ENCODE measurements at places on chromosomes 4 and X.

DNA sequence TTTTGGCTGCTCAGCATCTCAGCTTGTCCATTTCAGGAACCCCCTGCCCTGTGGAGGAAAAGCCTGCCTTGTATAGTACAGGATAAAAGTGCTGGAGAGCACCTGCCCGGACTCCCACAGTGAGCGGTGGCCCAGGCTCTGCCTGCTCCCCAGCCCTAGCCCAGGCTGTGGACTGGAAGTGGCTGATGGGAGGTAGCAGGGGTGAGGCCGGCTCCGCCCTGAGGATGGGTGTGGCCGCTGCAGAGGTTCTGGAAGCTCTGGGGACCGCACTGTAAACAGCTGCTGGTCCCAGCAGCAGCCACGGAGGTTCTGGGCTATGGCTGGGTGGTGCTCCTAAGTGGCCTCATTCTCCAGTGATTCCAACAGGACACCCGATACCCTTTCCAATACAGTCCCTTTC, 56.6 kb upstream of the HELT start:
- no peak for DNase-seq

- DNase-seq: no peak
Observed at GRCh38 chr4:74014332-74014731, 15.9 kb upstream of the CXCL5 start.

GRCh38 chr4:187433141-187433540, 562.4 kb upstream of the ZFP42 start:
- no peak for DNase-seq

- no peak for DNase-seq
Observed at GRCh38 chrX:29662759-29663503, 552.4 kb upstream of the MAGEB2 start.

- DNase-seq: no peak
Observed at GRCh38 chr4:38730493-38730829, 52.3 kb downstream of the TLR10 start.

DNA sequence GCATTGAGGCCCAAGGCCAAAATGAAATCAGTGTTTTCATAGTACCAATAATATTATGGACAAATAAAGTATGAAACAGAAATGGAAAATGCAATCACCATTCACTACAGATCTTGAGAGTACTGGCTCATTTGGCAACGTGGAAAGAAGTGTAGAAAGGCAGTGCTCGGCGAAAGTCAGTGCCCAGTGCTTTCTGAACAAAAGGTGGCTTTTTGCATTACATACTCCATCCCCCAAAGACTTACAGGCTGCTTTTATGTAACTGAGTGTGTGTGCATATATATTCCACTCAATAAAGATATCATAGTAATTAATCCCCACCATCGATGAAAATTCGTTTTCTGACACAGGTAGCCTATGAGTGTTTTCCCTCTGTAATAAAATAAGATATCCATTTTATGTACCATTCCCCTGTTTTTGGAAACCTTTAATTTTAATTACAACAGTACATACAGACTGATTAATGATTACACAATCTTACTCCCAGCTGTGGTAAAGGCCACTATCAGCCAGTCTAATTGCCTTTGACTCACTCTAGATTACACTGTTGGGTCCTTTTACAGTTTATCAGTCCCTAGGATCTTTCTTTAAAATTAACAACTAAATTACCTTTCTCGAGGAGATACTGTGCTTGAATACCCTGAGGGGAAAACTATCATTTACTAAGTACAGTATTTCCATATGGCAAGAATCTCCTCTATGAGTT, 65.9 kb downstream of the MAD2L1 start:
- DNase-seq: no peak

DNA sequence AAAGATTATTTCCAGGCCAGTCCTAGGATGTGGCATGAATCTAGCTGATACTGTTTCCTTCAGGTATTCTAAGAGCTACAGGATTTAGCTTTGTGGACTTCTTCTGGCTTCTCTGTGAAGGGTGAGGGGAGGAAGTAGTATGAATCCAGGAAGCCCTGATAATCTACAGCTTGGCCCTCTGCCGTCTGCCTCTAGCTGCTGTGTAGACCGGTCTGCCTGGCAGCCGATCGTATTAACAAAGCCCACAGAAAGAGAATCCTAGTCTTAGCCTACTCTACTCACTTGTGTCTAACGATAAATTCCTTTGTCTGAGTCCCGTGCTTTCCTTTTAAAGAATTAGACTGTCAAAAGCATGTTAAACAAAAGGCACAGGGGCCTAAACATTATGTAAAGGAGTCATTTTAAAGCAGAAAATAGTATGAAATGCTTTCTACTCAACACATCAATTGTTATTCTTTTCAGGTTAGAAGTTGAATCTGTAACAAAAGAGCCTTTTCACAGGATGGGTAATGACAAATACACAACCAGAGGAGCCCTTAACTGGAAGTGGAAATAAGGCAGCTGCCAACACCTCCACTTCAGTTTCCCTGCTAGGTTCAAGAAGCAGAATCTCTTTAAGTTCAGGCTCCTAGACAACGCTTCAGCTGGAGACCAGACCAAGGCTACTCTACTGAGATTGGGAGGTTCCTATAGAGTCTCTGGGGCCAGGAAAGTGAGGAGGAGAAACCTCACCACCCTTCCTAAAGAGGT, 48.9 kb upstream of the UCP1 start:
- no peak for DNase-seq

DNA sequence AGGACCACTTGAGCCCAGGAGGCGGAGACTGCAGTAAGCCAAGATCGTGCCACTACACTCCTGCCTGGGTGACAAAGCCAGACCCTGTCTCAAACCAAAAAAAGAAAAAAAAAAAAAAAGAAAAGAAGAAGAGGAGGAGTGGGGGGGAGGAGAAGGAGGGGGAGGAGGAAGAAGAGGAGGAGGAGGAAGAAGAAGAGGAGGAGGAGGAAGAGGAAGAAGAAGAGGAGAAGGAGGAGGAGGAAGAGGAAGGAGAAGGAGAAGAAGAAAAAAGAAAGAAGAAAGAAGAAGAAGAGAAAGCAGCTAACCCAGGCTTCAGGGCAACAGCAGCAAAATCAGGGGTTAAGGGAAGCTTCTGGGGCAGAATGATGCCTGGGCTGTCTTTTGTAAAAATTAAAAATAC, 27.5 kb downstream of the VMA21 start:
- DNase-seq: no peak

- DNase-seq: no peak
Observed at GRCh38 chr4:107635735-107636134, 84.3 kb downstream of the PAPSS1 start.

DNA sequence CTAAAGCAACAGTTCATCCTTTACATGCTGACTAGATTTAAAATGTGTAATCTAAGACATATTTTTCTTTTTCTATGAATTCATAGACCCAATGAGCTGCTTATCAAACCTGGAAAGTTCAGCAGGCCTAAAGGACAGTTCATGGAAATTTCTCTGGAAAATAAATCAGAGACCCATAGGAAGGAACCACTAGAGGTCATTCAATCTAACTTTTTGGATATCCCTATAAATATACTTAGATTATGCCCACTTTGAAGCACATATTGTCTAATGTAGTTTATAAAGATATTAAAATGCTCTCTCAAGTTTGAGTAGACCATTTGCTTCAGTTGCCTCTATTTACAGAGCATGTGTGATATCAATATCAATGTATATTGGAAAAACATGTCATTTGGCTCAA, 473.0 kb downstream of the FAT4 start:
- no peak for DNase-seq

GRCh38 chr4:85979276-85979675, 380.6 kb downstream of the MAPK10 start:
- DNase-seq: no peak

DNA sequence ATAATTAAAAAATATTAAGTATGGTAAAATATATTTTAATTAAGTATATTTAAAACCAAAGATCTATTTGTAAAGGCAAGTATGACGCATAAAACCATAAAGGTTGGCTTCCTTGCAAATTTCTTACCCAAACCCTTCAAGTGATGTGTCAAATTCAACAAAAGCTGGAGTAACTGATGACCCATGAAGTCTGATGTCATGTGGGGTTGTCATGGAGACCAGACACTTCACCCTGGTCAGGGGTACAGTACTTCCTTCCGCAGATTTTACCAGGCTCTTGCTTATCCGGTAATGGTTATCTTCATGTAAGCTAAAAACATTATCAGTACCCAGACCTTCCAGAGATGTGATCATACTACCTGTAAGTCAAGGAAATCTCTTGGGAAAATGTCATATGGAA, 170.1 kb downstream of the WDFY3 start:
- no peak for DNase-seq

GRCh38 chr4:15340902-15341732, 86.7 kb upstream of the C1QTNF7 start:
- DNase-seq: no peak

- DNase-seq: no peak
Observed at GRCh38 chrX:6292599-6292998, 63.9 kb upstream of the NLGN4X start.

GRCh38 chr4:184237612-184238011, 19.9 kb upstream of the ENPP6 start:
- no peak for DNase-seq

GRCh38 chr4:115110191-115111181, 2.9 kb downstream of the NDST4 start:
- DNase-seq: no peak

DNA sequence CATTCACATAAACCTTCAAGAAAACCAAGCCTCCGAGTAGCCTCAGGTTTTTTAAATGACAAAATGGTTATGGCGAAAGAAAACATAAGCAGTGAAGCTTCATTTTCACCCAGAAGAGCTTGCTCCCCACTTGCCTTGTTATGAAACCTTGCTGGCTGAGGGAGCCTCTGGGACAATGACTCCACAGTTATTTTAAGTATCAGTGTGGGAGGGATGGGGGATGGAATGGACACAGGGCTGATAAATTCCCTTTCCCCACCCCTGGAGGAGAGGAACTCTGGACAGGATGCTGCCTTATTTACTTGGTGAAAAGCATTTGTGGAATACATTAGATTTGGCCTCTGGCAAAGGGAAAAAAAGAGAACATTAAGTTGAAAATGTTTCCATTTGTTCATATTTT, 220.7 kb upstream of the CNKSR2 start:
- DNase-seq: peak; percentile 36

DNA sequence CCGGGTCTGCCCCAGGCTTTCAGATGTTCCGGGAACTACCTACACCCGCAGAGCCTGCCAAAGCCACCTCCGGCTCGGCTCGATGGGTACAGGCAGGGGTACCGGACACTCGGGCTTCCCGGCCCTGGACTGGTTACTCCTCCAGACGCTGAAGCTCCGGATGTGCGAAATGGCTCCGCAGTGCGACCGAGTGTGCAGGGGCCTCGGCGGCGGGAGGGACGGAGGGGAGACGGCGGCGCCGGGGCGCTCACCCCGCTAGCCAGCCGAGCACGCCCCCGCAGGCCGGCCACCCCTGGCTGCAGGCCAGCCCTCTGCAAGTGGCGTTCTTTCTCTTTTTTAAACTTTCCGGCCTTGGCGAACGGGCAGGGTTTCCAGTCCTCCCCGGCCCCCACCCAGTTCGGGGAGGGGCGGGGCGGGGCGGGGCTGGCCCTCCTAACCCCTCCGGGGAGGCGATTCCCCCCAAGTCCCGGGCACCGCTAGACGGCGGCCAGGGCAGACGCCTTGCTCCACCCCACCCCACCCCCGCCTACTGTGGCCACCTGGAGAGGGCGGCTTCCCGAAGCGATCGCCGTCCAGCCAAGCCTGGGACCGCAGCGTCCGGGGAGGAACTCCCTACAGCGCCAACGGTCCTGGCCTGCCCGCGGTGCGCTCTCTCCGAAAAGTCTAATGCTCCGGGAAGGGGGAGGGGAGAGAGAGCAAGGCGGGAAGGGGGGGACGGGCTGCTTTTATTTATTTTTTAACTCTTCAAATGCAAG, 7.5 kb downstream of the BCOR start:
- DNase-seq: no peak

- no peak for DNase-seq
Observed at GRCh38 chr4:84530454-84530853, 31.4 kb upstream of the NKX6-1 start.

GRCh38 chr4:6750286-6751221, 32.0 kb upstream of the KIAA0232 start:
- DNase-seq: no peak

DNA sequence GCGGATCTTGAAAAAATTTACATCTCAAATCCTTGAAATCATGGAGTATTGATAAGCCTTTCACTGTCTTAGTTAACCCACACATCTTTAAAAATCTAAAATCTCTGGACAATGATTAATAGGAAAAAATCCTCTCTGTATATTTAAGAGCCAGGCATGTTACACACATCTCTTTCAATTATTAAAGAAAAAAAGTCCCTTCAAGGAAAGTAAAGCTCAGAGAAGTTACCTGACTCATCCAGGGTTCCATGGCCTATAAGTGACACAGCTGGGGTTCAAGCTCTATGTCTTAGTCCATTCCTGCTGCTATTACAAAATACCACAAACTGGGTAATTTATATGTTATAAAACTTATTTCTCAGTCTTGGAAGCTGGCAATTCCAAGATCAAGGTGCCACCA, 14.2 kb upstream of the FGF16 start:
- no peak for DNase-seq
